ENCODE measurements at places on chromosomes 1 and 21.

DNA sequence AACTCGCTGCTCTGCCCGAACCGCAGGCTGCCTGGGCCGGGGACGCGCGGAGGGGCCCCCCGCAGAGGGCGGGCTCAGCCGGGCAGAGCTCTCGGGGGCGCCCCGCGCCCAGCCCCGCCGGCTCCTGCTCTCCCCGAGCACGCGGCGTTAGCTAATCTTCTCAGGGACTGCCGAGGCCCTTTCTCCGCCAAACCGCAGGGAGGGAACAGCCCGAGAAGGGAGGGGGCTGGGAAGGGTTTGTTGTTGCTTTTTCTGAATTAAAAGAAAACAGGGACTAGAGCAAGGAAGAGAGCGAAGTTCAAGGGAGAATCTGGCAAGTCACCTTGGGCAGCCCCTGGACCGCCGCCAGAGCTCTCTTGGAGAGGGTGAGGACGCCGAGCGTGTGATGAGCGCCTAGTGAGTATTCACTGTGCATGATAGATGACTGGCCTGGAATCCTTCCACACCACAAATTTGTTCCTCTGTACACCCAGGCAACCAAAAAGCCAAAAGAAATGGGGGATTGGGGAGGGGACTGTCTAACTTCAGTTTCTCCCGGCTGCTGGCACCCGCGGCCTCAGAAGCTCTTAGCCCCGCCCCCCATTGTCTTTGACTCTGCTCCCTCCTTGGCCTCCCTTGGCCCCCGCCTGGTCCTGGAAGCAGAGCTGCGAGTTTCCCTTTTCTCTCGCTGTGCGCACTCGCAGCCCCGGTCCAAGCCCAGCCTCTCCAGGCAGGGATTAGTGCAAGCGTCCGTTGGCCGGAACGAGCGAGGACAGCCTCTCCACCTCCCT, 19.7 kb upstream of the LMX1A start:
- peak; percentile 67 for DNase-seq

GRCh38 chr1:156346636-156347035, 8.3 kb downstream of the TSACC start:
- DNase-seq, result no peak

- no peak for DNase-seq
Measured at GRCh38 chr1:77874804-77875445, 13.5 kb upstream of the NEXN start.

- DNase-seq, result no peak
Measured at GRCh38 chr1:15735304-15736037, 587 bp upstream of the SLC25A34 start.

DNA sequence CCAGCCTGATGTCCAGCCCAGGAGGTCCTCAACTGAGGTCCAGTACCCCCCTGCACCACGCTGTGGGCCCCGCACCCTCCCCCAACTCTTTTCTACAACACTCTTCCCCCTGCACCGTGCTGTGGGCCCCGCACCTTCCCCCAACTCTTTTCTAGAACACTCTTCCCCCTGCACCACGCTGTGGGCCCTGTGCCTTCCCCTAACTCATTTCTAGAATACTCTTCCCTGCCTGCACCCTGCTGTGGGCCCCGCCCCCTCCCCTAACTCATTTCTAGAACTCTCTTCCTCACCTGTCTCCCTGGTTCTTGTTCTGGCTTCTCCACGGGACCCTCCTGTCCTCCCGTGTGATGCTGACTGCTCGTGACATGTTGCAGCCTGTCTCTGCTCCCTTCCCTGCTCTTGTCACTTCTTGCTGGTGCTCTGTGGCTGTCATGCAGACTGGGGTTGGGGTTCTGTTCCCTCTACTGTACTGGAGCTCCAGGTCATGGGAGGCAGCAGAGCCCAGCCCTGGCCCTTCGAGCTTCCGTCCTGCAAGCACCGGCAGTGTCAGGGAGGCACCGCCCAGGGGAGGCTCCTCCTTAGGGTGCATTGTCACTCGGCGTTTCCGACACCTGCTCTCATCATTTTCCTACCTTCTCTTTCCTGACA, 160.1 kb upstream of the COL6A1 start:
- no peak for DNase-seq

- DNase-seq, result no peak
Measured at GRCh38 chr1:204301171-204301957, 58.4 kb downstream of the PLEKHA6 start.
